Posterior vena cava (tissue), 2 donors: ENCODE measurements at places on chromosomes 5 and 9. TPM values are rescaled to one million over a fixed set of nuclear protein-coding genes. Genes with fewer than 3 reads are reported as not detected.

- no peak for DNase-seq
Measured at GRCh38 chr5:83035373-83036100, 41.7 kb downstream of the TMEM167A start.

Gene ZNF454
- 2.3 TPM for total RNA-seq

Gene GRXCR2
- total RNA-seq: not detected

GRCh38 chr5:172883066-172883465, 49.0 kb downstream of the ERGIC1 start:
- DNase-seq: no peak

Gene SPINK9
- total RNA-seq: not detected

Gene CERCAM
- 64.1 TPM for total RNA-seq

GRCh38 chr5:159332800-159333544, 2.7 kb upstream of the IL12B start:
- DNase-seq: no peak

Gene PLAC8L1
- total RNA-seq: 0.43 TPM

DNA sequence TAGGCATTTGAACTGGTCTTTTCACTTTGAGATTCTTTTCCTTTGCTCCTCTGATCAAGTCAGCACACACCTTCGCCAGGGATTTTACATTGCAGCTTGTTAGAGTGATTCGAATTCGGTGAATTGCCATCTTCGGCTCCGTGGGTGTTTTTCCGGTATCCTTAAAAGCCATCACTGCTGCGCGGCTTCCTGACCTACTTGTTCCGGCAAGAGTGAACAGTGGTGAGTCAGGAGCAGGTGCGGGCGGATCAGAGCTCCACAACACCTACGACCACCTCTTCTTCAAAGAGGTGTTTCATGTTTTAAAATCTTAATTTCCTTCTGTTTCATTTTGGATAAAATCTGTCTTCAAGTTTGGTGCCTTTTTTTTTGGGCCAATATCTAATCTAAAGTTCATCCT, 134.6 kb downstream of the TMC1 start:
- DNase-seq: no peak

DNA sequence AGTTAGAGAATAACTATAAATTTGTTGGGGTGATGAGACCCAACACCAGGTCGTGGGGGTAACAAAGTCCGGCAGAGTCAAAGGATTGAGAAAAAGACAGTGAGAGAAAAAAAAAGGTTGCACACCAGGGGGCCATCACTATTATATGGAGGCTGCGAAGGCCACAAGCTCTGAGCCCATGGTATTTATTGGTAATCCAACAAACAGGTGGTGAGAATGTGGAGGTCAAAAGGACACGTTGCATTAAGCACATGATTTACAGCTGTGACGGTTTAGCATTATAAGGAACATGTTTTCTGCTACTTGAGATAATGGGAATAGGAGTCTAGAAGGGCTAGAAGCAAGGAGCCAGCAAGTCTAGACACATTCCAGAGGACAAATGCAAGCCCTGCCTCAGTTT, 2202.2 kb upstream of the C9orf72 start:
- no peak for DNase-seq

Gene SLC36A3
- total RNA-seq: not detected

Gene RICTOR
- total RNA-seq: 37.0 TPM

DNA sequence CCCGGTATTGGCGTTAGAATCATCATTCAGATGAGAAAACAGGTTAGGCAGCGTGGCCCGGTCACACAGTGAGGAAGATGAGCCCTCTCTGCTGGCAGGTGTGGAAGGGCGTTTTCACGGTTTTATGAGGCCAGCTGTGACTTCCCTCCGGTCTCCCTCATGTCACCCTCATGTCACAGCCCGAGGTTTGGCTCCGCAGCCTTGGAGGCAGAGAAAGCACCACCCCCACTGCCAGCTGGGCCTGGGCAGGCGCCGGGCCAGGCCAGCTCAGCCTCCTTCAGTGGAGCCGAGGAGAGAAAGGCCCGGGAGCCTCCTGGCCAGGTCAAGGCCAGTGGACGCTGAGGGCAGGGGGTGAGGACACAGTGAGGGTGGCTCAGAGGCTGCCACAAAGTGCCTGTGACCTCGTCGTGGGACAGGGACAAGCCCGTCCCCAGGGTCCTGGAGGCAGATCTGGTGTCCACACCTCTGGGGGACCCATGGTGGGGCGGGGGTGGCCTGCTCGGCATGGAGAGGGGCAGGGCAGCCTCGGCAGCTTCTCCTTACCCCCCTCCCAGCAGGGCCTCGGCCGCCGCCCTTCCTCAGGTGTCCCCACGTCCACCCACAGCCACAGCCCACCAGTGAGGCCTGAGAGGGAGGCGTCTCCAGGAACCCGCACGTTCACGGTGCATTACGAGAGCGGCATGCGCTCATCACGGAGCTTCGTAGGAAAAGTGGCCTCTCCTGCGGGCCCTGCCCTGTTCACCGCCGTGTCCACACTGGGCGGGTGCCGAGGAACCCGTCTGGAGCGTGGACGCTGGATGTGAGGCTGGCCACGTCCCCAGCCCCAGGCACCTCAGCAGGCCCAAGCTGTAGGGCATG, 32.2 kb downstream of the EXD3 start:
- no peak for DNase-seq

GRCh38 chr5:66337626-66338226, 193.6 kb downstream of the SREK1 start:
- DNase-seq: no peak

DNA sequence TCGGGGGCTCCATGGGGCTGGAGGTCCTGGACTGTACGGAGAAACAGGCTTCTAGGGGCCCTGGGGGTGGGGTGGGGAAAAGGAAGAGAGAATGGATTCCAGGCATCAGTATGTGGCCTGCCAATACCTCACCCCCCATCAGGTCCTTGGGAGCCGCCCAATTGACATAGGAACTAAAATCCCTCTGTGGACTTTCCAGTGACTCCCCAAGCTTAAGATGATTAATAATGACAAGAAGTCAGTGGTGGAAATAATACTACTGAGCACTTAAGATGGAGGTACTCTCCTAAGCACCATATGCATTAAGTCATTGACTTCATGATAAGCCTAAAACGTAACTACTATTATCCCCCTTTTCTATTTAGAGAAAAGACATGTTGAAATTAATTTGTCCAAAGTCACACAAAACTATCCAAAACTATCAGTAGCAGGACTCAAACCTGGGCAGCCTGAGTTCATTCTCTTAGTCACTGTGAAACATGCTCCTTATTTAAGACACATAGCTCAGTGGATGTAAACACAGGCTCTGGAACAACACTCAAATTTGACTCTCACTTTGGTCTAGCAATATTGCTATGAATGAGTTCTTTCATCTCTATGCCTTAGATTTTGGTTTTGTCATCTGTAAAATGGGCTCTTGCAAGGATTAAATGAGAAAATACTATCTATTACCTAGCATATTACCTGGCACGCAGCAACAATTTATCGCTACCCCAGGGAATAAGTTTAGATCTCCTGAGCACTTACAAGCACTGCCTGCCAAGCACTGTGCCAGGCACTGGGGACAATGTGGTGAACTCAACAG, 9.5 kb downstream of the SPRY4 start:
- no peak for DNase-seq

Gene ENTREP1
- 3.3 TPM for total RNA-seq

- DNase-seq: no peak
Measured at GRCh38 chr9:136377341-136378169, 4.1 kb upstream of the CARD9 start.

Gene SLC6A7
- total RNA-seq: 0.14 TPM

Gene C5orf52
- not detected for total RNA-seq

- no peak for DNase-seq
Measured at GRCh38 chr5:173001229-173001841, 17.8 kb downstream of the ATP6V0E1 start.

GRCh38 chr9:105656131-105656921, 5.9 kb upstream of the TAL2 start:
- DNase-seq: no peak

DNA sequence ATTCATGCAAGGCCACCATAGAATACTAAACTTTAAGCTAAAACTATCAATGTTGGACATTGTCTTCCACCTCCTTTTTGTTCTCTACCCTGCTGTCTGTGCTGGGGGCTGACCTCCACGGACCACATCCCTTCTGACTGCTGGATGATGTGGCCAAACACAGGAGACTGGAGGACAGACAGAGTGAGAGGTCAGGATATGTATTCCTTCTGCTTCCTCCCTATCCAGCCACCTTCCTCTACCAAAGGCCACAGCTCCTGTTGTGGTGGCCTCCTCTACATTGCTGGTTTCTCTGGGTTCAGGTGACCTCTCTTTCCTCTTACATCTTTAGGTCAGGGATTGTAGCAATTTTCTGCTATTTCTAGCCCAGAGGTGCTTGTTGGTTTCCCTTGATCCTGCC, 148.1 kb downstream of the ACTBL2 start:
- DNase-seq: no peak

GRCh38 chr9:133569121-133569785, 34.7 kb downstream of the ADAMTSL2 start:
- DNase-seq: no peak
